Heart left ventricle (tissue), 16 donors: ENCODE measurements at places on chromosomes 12 and 14. TPM values are rescaled to one million over a fixed set of nuclear protein-coding genes. Genes with fewer than 3 reads are reported as not detected.
A peak's percentile ranks its signal among the peaks of the same experiment; 100 is the strongest.

MYH6 gene
- total RNA-seq, result 76.8 TPM

AHNAK2 gene
- total RNA-seq, result 3.7 TPM

KRT71 gene
- total RNA-seq, result not detected

FGF6 gene
- total RNA-seq, result not detected

FAM186B gene
- total RNA-seq, result 0.71 TPM

CCDC197 gene
- total RNA-seq, result 0.26 TPM

OAS2 gene
- total RNA-seq, result 6.0 TPM

DNA sequence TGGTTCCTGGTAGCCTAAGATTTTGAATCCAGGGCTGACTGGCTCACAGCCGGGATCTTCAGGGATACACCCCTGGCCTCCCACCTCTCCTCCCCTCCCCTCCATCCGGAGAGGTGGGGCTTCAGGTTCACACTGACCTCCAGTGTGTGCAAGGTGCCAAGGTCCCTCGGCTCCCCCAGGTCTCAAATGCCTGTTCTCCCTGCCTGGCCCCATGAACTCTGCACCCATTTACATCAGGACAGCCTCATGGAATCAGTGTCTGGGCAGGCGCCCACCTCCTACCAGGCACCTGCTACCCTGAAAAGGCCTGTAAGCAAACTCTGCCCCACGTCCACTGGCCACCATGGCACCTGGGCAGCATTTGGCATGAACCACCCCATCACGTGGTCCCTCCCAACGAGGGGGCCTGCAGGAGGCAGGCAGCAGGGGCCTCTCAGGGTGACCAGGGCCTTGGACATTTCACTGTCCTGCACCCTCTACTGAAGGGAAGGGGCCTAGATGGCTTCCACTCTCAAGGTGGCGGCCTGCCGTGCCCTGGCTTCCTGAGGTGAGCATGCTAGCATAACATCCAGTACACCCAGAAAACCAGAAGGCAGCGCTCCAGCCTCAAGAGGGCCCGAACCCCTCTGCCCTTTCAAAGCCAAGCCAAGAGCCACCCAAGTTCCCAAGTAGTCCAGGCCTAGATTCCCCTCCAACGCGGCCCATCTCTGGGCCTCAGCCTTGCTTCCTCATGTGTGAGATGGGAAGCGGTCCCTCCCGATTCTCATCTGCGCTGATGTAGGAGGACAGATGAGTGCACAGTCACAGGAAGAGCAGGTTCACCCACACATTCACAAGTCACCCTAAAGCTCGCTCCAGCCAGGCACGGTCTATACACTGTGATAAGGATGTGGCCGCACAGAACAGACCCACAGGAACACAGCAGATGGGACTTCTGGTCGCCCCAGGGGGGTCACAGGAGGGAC, 37.3 kb downstream of the CCDC85C start:
- DNase-seq, result no peak

GRCh38 chr14:53528185-53528671, 375.1 kb upstream of the DDHD1 start:
- DNase-seq, result no peak

DNA sequence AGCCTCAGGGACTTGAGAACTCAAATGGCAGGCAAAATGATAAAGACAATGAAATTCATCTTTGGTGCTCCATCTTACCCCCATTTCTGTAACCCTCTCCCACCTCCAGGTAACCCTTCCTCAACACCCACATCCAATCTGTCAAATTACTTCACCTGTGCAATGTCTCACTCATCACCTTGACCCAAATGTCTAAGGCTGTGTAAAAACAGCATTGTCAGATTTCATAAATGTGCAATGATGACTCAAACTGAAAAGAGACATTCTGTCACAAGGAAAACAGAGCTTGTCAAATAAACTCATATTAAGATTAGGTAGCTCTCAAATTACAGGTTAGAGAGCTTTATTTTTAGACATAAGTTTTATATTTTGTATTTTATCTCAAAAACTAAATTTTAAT, 19.9 kb upstream of the COCH start:
- DNase-seq, result no peak

DNA sequence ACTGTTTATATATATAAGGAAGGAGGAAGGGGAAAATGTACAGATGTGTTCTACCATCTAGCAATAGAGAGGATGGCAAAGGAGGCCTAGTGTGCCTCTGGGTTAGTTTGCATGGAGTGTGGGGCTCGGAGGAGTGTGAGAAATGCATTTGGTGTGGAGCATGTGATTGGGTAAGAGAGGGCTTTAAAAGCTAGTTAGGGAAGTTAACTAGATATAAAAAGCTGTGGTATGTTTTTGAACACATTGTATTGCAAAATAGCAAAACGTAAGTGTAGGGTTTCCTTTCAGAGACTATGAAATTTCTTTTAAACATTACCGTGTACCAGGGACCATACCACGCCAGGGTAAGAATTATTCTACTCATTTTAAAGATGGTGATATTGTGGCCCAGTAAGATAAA, 53.3 kb upstream of the STXBP6 start:
- DNase-seq, result no peak

- peak; percentile 31 for DNase-seq
Measured at GRCh38 chr14:86038387-86039042, 508.6 kb downstream of the FLRT2 start.

- DNase-seq, result no peak
Measured at GRCh38 chr12:14896521-14897169, 11.0 kb upstream of the MGP start.

GRCh38 chr12:52438305-52439301, 4.4 kb upstream of the KRT75 start:
- DNase-seq, result no peak

- no peak for DNase-seq
Measured at GRCh38 chr12:76402259-76402658, 54.0 kb upstream of the BBS10 start.

DNA sequence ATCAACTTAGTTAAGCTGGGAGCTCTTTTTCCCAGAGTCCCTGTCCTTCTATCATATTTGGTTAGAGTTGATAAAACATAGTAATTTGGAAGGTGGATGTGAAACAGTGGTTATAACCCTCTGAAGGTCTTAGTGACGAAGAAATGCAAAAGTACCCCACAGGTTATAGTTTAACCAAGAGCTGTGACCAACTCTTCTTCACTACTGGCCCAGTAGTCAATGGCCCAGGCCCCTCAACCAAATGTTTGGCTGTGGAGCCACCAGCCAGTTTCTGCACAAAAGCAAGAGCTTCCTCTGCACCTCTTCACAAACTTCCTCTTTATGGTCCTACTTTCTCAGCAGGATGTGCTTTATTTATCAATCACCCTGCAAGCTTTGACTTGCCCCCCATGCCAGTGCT, 132.6 kb downstream of the BMP4 start:
- DNase-seq, result no peak

- no peak for DNase-seq
Measured at GRCh38 chr12:123845881-123846280, 83.8 kb downstream of the DNAH10 start.
